Dermis blood vessel endothelial cell (primary cell): ENCODE measurements at places on chromosomes 3 and 15. TPM values are rescaled to one million over a fixed set of nuclear protein-coding genes. Genes with fewer than 3 reads are reported as not detected.

The GOLGA6B gene
- total RNA-seq = not detected in 2 replicates

- DNase-seq = no peak
These were observed 77.6 kb downstream of the CRTC3 start for GRCh38 chr15:90607361-90607760.

GRCh38 chr3:56795829-56796185, 5.9 kb downstream of the ARHGEF3 start:
- DNase-seq = no peak

GRCh38 chr15:66692391-66692790, 9.6 kb upstream of the SMAD6 start:
- DNase-seq = no peak

DNA sequence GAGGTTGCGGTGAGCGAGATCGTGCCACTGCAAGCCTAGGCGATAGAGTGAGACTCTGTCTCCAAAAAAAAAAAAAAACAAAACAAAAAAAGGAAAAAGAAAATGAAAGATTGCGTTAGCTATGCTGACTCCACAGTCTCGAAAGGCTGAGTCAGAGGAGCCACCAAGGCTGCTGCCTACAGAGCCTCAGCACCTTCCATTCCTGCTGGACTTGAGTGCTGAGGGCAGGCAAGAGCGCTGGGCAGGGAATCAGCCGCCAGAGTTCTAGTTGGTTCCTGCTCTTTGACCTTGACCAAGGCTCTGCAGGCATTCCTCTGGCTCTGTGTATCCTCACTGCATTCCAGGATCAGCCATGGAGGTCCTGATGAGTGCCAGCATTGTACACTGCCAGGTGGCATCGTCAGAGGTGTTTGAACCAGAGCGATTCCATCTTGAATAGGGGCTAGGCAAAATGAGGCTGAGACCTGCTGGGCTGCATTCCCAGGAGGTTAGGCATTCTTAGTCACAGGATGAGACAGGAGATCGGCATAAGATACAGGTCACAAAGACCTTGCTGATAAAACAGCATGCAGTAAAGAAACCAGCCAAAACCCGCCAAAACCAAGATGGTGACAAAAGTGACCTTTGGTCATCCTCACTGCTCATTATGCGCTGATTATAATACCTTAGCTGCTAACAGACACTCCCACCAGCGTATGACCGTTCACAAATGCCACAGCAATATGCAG, 5.9 kb downstream of the MESP2 start:
- no peak for DNase-seq

The GPR149 gene
- not detected in 2 replicates for total RNA-seq

The ALPK3 gene
- total RNA-seq = 38.8 and 64.6 TPM in 2 replicates

- no peak for DNase-seq
These were observed 389.3 kb downstream of the TBL1XR1 start for GRCh38 chr3:176807938-176808337.

DNA sequence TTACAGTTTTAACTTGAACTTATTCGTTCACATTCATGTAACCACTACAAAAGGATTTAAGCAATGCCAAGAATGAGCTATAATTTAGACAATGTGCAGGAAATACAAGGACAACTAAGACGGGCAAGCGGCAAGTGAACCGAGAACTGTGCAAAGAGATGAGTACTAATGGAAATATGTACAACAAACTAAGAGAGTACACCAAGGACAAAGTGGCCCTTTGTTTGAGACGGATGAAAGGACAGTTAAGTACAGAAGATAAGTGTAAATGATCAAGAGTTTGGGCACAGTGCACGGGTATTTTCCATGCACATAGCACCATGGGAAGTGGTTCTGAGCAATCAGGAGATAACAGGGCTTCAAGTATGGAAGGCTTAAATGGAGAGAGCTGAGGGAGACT, 281.7 kb downstream of the ROBO2 start:
- no peak for DNase-seq

GRCh38 chr3:111200027-111200426, 128.4 kb downstream of the NECTIN3 start:
- no peak for DNase-seq

DNA sequence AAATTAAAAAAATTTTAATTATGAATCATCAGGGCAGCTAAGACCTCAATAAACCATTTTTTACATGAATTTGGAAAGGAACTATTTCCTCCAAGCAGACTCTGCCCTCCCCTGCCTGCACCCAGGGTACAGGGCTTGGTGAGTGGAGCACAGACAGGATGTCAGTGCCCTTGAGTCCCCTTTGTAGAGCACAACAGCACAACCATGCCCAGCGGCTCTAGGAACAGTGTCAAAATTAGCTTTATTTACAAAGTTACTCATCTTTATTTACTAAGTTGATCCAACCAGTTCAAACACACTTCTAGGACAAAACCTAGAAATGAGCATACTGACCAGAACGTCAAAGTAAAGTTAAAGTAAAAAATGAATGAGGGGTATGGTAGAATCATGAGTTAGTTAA, 90.6 kb upstream of the TSC22D2 start:
- no peak for DNase-seq

The PPP2R3A gene
- total RNA-seq = 7.3 and 9.9 TPM in 2 replicates

GRCh38 chr3:178320456-178321351, 215.5 kb upstream of the KCNMB2 start:
- DNase-seq = peak; percentile 78

- no peak for DNase-seq
These were observed 837 bp downstream of the LRRN1 start for GRCh38 chr3:3800080-3800455.

DNA sequence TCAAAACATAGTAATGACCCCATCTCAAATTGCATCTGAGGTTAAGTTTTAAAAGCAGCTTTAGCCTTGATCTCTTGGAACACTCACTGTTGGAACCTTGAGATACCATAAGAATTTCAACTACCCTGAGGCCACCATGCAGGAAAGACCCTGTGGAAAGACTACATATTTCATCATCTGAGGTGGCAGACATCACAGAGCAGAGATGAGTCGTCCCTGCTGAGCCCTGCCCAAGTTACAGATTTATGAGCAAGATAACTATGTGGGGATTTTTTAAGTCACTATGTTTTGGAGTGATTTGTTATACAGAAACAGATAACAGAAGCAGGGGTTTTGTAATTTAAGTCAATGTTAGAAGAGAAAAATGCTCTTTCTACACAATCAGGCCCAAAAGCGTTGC, 168.4 kb downstream of the STAC start:
- no peak for DNase-seq

DNA sequence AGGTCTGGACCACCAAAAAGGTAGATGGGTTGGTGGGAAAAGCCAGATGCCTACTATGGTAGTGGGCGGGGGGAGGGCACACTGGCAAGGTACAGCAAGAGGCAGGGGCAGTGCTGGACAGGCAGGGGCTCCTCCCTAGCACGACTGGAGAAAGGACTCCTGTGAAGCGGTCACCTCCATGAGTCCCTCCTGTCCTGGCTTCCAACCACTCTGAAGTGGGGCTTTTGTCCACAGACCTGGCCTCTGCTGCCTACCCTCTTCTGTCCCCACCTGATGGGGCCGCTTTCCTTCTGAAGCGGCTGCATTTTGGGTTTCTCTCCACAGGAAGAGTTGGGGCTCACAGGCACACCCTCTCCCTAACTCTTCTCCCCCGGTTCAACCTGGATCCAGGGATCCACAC, 2.7 kb upstream of the SPTBN5 start:
- no peak for DNase-seq

GRCh38 chr3:123667784-123668183, 82.9 kb upstream of the HACD2 start:
- DNase-seq = peak; percentile 77

GRCh38 chr15:101439285-101439919, 50.1 kb downstream of the PCSK6 start:
- DNase-seq = no peak

DNA sequence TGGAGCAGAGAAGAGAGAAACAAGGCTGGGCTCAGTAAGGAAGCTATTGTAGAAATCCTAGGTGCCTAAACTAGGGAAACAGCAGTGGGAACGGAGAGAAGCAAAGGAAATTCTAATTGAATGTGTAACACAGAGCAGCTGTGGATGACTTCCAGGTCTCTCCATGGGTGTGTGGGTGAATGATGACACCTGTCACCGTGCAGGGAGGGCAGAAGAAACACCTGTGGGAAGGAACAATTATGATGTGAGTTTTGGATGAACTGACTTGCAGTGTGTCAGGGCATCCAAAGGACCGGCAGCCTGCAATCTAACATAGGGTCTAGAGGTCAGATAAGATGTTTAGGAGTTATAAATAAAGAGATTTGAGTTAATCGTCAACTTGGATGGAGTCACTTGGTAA, 144.2 kb downstream of the RYR3 start:
- no peak for DNase-seq

The TRIM71 gene
- not detected in 2 replicates for total RNA-seq

- DNase-seq = no peak
These were observed 16.5 kb upstream of the P2RY13 start for GRCh38 chr3:151345859-151346258.

DNA sequence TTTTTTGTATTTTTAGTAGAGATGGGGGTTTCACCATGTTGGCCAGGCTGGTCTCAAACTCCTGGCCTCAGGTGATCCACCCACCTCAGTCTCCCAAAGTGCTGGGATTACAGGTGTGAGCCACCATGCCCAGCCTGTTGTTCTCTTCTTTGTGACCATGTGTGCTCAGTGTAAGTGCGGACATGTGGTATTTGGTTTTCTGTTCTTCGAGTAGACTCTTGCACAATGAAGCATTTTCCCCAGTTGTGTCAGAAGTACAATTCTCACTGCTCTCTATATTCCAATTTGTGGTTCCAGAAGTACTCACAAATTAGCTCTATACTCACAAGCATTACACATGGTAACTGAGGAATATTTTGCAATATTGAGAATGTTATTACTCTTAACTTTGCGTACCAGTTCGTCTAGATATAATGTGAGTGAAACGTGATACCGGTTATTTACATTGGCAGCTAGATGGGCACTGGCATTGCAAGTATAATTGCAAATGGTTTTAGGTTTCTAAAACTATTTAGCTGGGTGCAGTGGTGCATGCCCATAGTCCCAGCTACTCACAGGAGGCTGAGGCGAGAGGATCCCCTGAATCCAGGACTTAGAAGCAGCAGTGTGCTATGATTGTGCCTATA, 34.2 kb upstream of the MTMR14 start:
- DNase-seq = no peak

DNA sequence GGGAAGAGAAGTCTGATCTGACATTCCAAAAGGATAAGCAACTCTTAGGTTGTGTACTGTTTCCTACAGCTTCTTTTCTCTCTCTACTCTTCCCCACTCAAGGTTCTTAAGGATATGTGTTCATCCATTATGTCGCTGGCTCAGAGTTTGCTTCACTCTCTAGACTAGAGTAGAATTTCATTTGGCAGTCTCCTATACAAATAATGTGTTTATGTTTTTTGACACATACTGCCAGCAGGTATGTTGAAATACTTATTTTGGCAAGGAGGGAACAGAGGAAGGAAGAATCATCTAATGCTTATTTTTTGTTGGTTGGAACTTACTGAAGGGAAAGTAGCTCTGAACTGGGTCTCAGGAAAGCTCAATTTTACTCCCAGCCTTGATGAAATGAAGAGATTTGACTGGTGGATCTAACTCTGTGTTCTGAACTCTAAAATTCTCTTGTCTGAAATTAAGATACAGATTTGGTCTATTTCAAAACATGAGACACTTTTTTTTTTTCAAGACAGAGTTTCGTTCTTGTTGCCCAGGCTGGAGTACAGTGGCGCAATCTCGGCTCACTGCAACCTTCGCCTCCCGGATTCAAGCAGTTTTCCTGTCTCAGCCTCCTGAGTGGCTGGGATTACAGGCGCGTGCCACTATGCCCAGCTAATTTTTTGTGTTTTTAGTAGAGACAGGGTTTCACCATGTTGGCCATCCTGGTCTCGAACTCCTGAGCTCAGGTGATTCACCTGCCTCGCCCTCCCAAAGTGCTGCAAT, 7.6 kb upstream of the EMC3 start:
- no peak for DNase-seq

GRCh38 chr3:30660136-30660535, 53.7 kb downstream of the TGFBR2 start:
- no peak for DNase-seq

DNA sequence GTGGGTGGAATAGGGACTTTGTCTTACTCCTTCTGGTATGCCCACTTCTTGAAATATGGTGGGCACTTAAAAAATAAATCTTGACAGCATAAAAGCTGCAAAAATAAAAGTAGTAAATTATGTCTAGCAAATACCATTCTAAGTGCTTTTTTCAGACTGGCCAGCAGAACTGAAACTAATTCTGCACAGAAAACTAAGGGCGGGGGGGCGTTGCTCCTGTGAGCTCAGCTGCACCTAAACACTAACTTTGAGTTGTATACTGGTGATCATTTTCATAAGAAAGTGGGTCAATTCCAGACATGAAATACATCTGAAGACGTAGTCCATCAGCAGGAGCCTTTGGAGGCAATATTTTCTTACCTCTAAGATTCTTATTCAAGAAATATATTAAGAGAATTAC, 114.8 kb downstream of the WDR76 start:
- DNase-seq = no peak

DNA sequence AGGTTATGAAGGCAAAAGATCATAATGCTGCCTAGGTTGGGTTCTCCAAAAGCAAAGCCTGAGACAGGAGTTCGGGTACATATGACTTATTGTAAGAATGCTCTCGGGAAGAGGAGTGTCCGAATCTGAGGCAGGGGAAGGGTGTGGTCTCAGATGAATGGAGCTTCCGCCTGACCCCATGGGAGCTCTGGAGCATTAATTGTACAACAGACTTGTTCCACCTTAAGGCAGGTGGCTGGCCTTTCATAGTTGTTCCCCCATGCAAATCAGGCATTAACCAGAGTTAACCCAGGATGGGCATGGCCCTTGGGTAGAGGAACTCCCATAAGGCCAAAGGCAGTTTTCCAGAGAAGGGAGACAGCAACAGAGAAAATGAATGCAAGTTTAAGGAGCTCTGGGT, 170.6 kb downstream of the MYRIP start:
- DNase-seq = no peak

The PLXNA1 gene
- 21.4 and 25.7 TPM in 2 replicates for total RNA-seq

GRCh38 chr15:87942316-87942715, 314.2 kb downstream of the NTRK3 start:
- DNase-seq = no peak

The C3orf22 gene
- not detected in 2 replicates for total RNA-seq

DNA sequence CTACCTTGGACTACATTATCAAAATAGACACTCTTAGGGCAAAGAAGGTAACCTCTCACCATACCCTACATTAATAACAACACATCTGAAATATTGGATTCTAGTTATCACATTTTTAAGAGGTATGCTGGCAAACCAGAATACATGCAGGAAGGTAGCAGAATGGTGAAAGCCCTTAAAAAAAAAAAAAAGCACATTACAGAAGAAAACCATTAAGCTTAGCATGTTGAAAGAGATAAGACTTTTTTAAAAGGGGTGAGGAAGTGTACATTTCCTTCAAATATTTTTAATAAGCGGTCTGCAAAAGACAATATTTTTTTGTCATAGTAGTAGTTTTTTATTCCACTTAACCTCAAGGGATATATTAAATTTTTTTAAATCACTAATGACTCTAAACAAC, 46.5 kb upstream of the WDR5B start:
- DNase-seq = no peak

The CEP19 gene
- total RNA-seq = 6.8 and 9.0 TPM in 2 replicates

The KLF15 gene
- 4.0 and 5.6 TPM in 2 replicates for total RNA-seq

The AVEN gene
- 23.9 and 32.2 TPM in 2 replicates for total RNA-seq
